ENCODE measurements at places on chromosomes 11 and 22.

DNA sequence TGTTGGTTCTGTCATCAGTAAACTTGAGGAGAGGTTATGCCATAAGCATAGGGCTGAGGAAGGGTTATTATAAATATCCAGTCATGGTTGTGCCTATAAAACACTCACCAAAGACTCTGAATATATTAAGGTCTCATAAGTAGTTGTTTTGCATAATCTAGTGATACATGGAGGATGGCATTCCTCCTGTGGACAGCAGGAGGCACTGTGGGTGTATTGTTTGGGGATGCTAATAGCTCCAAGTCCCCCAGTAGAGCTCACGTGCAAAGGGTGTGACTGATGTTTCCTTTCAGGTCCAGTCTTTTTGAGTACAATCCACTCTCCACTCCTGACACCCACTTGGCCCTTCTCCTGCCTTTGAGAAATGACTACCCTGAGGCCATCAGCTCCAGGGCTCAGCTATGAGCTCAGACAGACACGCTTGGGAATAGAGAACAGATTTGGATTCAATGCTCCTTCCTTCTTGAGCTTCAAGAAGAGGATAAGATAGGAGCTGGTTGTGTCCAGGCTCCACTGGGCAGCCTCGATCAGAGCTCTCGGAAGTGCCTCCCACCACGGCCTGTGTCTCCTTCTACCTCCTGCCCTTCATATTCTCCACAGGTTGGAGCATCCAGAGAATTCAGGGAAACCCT lies 85.2 kb upstream of the IGLL5 start:
- DNase-seq = no peak

- no peak for DNase-seq
Observed at GRCh38 chr11:62788991-62789390, 1.8 kb downstream of the TMEM179B start.

- no peak for DNase-seq
Observed at GRCh38 chr11:120130991-120131760, 6.7 kb downstream of the TRIM29 start.

GRCh38 chr22:19641254-19641982 lies 72.9 kb upstream of the SEPTIN5 start:
- DNase-seq = no peak

- no peak for DNase-seq
Observed at GRCh38 chr11:76602431-76602861, 68.1 kb downstream of the LRRC32 start.

- no peak for DNase-seq
Observed at GRCh38 chr11:44147751-44148150, 52.3 kb downstream of the EXT2 start.
